Spinal cord (tissue), 10 donors: ENCODE measurements at places on chromosomes 11 and 22. TPM values are rescaled to one million over a fixed set of nuclear protein-coding genes. Genes with fewer than 3 reads are reported as not detected.

- DNase-seq: no peak
Measured at GRCh38 chr11:45385844-45386243, 99.7 kb upstream of the SYT13 start.

MS4A7 gene
- total RNA-seq: 13.7 TPM

GRCh38 chr11:78742430-78742829 lies 167.8 kb upstream of the NARS2 start:
- DNase-seq: no peak

- no peak for DNase-seq
Measured at GRCh38 chr22:36982136-36982535, 37.1 kb downstream of the TST start.
